ENCODE measurements at places on chromosomes 3 and 15. TPM values are rescaled to one million over a fixed set of nuclear protein-coding genes. Genes with fewer than 3 reads are reported as not detected.

- H3K36me3 ChIP-seq: no peaks in the 10 kb centered on the region
- no peaks in the 10 kb centered on the region for H3K27me3 ChIP-seq
- H3K4me1 ChIP-seq: peaks cover 2% of the 10 kb centered on the region
Measured at GRCh38 chr3:7290077-7290825, 429.3 kb downstream of the GRM7 start.

GRCh38 chr3:153130312-153130977 lies 31.6 kb upstream of the RAP2B start:
- no peak overlapping the region for H3K4me3 ChIP-seq
- DNase-seq: no peak
- peak overlapping the region; percentile 49 for H3K27ac ChIP-seq
- H3K4me1 ChIP-seq: peaks cover 12% of the 10 kb centered on the region
- no peaks in the 10 kb centered on the region for H3K27me3 ChIP-seq
- H3K36me3 ChIP-seq: no peaks in the 10 kb centered on the region

- no peak for DNase-seq
- no peak overlapping the region for H3K4me3 ChIP-seq
- no peaks in the 10 kb centered on the region for H3K36me3 ChIP-seq
- no peaks in the 10 kb centered on the region for H3K27me3 ChIP-seq
- H3K4me1 ChIP-seq: no peaks in the 10 kb centered on the region
Measured at GRCh38 chr15:57003418-57003817, 85.0 kb downstream of the TCF12 start.

DNA sequence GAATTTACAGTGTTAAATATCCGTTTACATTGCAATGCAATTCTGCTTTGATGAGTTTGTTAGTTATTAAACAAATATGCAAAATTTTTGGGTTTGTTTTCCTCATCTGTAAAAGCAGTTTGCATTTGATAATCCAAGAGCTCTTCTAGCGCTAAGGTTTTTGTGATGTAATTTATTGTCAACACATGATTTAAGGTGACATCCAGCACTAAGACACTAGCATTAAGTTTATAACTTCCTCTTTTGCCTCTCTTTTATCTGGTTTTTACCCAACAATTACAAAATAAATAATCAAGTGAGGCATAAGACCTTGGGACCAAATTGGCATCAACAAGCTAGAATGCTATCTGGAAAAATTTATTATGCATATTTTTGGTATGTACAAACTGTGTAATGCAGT lies 969 bp upstream of the DNAJC19 start:
- H3K27me3 ChIP-seq: no peaks in the 10 kb centered on the region
- DNase-seq: no peak
- peaks cover 4% of the 10 kb centered on the region for H3K4me1 ChIP-seq
- peak overlapping the region; percentile 87 for H3K27ac ChIP-seq
- peak overlapping the region; percentile 83 for H3K4me3 ChIP-seq
- peaks cover 11% of the 10 kb centered on the region for H3K36me3 ChIP-seq

- no peaks in the 10 kb centered on the region for H3K36me3 ChIP-seq
- H3K4me3 ChIP-seq: no peak overlapping the region
- no peak overlapping the region for H3K27ac ChIP-seq
- H3K27me3 ChIP-seq: no peaks in the 10 kb centered on the region
Measured at GRCh38 chr3:74621581-74621980, 7.1 kb upstream of the CNTN3 start.

DNA sequence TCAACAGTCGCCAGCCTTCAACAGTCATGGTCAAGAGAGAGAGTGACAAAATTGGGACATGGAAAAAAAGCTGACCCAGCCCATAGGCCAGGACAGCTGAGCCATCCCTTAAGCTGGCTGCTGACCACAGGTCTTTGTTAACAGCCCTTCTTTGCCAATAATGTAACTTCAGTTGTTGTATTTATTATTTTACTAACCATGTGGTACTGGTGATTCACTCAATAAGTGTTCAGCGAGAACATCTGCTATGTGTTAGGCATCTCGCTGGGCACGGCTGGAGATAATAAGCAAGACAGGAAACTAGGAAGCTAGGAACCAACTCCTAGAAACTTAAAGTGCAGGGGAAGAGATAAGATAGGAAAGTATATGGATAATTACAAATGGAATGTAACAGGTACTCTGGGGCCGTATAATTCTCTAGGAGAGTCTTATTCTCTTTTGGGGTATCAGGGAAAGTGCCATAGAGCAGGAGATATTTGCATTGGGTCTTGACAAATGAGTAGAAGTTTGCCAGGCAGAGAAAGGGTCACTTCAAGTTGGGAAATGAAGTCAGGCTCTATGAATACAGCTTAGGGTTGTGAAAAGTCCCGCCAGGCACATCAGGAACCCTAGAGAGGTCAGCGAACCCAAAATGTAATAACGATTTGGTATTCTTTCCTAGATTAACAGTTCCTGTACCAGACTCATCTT lies 84.0 kb upstream of the TRA2B start:
- no peaks in the 10 kb centered on the region for H3K4me1 ChIP-seq
- no peak for DNase-seq
- no peaks in the 10 kb centered on the region for H3K27me3 ChIP-seq
- H3K36me3 ChIP-seq: no peaks in the 10 kb centered on the region

DNA sequence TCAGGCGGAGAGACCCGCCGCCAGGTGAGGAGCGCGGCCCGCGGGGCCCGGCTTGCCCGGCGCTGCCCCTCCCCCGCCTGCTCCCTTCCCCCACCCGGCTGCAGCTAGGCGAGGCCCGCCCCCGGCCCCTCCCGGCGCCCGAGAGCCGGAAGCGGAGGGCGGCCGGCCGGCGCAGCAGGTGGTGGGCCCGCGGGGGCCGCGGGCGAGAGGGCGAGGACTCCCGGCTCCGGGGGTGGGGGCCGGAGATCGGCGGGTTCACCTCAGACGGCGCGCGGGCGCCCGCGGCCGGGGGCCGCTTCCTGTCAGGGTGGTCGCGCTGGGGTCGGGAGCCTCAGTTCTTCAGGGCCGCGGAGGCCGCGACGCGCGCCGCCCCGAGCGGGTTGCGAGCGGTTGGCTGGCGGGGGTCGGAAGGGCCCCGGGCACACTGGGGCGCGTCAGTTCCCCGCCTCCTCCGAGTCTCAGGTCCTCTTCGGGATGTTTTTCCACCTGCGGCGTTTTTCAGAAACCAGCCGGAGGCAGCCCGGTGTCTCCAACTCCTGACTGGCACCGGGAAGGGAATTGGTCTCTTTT lies 395 bp downstream of the ZFAND6 start:
- no peaks in the 10 kb centered on the region for H3K36me3 ChIP-seq
- H3K27ac ChIP-seq: peak overlapping the region; percentile 96
- H3K4me1 ChIP-seq: no peaks in the 10 kb centered on the region
- H3K4me3 ChIP-seq: peak overlapping the region; percentile 80

DNA sequence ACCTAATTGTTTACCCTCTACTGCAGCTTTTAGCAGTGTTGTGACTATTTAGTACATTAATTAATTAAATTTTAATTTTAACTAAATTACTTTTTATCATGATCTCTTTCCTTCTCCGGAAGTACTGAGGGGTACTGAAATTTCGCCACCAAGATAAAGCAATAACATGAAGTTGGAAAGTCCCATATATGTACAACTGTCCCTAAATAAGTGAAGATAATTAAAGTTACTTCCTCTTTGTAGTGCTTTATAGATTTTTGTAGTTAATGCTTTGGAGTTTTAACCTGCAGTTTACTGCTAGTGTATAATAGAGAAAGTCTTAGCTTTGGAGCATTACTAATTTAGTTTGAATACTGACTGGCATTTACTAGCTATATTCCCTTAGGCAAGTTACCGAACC lies 325.3 kb downstream of the NAALADL2 start:
- no peaks in the 10 kb centered on the region for H3K4me1 ChIP-seq
- no peaks in the 10 kb centered on the region for H3K27me3 ChIP-seq
- no peaks in the 10 kb centered on the region for H3K36me3 ChIP-seq
- no peak for DNase-seq
- no peak overlapping the region for H3K4me3 ChIP-seq

MKRN3 gene
- 0.71 TPM for total RNA-seq

PPP1R14D gene
- 0.47 TPM for total RNA-seq

ATP13A3 gene
- total RNA-seq: 121 TPM

GJD2 gene
- not detected for total RNA-seq

ZNF660 gene
- 2.8 TPM for total RNA-seq

FANCD2OS gene
- total RNA-seq: not detected
